ENCODE measurements at places on chromosomes 1 and 21.

DNA sequence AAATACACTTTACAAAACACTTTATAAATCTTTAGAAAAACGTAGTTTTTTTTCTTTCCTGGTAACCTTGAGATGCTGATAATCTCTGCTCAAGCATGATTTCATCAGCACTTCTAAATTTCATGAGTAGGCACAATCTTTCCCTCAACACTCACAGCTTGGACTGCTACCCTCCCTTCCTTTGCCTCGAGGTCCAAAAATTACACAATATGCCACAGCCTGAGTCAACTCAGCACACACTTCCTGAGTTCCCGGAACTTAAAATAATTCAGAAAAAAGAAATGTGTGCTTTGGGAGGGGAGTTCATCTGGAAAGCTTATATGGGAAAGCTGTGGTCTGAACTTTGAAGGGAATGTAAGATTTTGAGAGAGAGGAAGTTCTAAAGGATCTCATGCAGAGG, 5.9 kb downstream of the CLCA2 start:
- no peak for DNase-seq

GRCh38 chr21:43277481-43278351, 108.9 kb downstream of the CRYAA start:
- no peak for DNase-seq

DNA sequence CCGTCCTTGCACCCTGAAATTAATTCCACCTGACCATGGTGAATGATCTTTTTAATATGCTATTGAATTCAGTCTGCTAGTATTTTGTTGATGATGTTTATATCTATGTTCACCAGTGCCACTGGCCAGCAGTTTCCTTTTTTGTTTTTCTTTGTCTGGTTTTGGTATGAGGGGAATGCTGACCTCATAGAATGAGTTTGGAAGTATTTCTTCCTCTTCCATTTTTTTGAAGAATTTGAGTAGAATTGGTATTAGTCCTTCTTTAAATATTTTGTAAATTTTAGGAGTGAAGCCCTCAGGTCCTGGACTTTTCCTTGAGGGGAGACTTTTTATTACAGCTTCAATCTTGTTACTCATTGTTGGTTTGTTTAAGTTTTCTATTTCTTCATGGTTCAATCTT, 231.6 kb downstream of the MRPL39 start:
- DNase-seq, result no peak

GRCh38 chr1:217348960-217349664, 281.8 kb downstream of the GPATCH2 start:
- no peak for DNase-seq

DNA sequence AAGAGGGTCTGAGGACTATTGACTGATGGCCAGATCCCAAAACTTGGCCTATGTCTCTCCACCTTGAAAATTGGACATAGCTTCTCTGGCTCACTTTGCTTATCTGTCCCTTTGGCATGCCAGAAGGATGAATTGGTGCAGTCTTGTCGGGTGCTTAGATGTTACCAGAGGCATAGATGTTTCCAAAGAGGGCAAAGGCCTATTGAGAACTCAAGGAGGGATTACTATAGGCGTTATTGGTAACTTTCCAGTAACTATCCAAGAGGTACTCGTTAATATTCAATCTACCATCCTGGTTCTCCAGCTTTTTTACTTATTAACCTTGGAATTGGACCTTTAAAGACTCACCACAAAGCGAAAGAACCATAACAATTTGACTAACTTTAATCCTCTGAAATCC, 368.3 kb upstream of the ESRRG start:
- no peak for DNase-seq

DNA sequence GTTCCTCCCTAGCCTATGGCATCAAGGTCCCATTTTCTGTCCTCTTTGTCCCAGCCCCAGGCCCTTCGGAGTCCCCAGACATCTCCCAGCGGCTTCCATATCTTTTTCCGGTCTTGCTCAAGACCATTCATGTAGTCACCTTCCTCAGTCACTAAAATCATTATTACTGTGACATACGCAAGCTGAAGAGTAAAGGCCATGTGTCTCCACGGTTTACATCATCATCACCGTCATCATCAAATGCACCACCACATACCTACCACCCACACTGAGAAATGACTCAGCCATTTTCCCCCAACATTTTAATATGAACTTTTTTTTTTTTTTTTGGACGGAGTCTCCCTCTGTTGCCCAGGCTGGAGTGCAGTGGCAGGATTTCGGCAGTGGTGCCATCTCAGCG, 43.4 kb downstream of the FHAD1 start:
- no peak for DNase-seq

GRCh38 chr1:83807821-83808220, 191.1 kb downstream of the TTLL7 start:
- no peak for DNase-seq

- DNase-seq, result no peak
Observed at GRCh38 chr21:17451364-17451891, 61.4 kb upstream of the CXADR start.

DNA sequence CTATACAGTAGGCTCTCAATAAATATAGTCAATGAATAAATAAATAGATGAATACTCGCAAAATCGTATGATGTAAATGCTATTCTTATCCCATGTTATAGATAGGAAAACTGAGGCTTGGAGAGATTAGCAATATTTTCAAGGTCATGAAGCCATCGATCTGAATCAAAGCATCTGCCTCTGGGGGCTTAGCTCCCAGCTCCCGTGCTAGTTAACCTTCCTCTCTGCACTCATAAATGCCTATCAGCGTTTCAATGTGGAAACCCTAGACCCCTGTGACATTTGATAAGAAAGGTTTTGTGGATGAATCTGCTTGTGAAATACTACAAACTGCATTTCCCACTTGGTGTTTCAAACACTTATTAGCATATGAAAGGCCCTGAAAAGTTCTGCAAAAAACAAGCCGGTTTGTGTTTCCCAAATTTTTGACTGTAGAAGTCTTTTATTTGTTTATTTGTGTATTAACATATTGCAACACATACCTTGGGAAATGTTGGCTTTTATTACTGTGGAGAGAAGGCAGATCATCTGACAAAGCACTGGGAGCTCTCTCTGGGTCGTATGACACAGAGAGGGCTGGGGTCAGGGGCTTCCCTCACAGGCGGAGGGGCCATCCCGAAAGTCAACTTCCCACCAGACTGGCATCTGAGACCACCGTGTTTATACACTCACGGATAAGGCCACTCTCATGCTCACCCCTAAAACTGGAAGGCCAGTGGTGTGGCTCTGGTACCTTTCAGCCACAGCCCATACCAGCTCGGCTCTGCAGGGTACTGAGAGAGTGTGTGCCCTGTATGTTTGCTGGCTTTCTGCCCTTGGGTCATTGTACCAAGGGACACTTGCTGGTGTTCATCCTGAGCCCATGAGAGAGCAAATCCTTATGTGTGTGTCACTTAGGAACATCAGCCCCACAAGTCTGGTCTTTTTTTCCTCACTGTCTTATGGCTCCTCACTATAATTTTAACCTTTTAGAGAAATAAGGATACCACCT, 993 bp upstream of the PROK1 start:
- no peak for DNase-seq

DNA sequence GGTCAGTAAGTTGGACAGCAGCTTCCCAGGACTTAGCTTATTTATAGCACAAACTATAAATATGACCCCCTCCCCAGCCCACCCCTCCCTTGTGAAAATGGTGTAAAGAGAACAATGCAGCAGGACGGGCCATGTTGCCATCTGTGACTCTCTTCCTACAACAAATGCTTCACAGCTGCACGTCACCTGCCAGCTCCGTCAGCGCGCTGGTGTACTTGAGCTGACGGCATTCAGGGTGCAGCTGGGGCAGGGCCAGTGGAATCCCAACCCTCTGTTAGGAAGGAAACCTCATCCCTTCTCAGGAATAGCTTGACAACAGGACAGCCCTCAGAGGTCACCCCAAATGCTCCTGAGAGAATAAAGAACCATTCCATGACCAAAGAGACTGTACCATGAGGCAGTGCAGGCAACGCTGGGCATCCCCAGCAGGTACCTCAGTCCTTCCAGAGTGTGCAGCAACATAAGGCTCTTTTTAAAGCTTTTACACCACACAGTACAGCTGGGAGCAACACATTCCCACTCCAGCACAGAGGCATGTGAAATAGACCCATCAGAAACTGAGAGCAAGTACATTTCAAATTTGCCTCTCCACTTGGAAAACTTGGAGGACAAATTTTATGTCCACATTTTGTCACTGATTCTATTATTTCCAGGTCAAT, 85.0 kb downstream of the ATP1A1 start:
- no peak for DNase-seq

DNA sequence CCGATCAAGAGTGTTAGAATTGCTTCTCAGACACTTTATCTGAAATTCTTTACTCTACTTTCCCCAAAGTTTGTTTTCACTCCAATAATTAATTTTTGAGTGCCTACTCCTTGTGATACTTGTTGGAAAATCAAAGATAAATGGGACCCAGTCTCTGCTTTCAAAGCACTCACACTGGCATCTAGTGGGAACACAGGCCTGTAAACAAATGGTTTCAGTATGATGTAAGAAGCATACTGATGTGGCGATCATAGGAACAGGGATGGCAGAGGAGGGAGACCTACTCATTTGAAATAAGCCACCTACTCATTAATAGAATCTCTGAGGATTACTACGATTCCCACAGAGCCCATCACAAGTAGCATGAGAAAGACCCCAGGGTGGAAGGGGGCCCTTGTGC, 273.7 kb upstream of the ST6GALNAC5 start:
- DNase-seq, result no peak

GRCh38 chr21:45596704-45597318, 46.7 kb upstream of the PCBP3 start:
- peak; percentile 24 for DNase-seq

DNA sequence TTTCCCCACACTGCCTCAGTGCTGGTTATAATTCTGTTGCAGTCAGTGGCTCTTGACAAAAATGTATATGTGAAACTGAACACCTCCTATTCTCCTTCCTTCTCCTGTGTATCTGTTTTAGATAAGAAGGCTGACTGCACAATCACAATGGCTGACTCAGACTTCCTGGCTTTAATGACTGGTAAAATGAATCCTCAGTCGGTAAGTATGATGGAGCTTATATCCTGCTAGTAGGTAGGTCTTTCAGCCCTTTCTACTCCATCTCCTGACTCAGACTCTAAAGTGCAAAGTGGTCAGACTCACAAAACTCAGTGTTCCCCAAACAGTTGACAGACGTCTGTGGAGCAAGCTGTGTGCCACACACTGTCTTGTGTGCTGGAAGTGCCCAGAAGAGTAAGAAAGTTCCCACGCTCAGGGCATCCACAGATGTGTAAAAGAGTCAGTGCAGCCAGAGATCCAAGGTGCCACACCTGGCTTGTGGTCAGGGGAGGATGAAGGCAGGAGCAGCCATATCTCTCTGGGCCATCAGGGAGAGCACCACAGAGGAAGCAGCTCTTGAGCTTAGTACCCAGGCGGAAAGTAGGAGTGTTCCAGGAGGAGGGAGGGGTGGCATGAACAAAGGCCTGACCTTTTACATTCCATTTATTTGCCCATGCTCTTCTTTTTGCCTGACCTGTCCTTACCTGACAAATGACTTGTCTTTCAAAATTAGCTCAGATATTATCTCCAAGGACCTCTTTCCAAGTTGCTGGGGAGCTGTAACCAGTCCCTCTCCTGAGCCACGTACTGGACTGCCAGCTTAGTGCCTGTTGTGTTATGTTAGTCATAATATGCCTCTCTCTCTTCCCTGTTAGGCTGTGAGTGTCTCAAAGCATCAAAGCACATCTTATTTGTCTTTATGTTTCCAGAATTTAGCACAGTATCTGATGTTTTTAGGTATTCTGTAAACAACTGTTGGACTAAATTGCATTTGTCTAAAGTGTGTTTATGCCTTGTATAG, 14.0 kb upstream of the PODN start:
- DNase-seq, result no peak

- DNase-seq, result no peak
Observed at GRCh38 chr1:203913073-203913521, 51.7 kb downstream of the SNRPE start.

DNA sequence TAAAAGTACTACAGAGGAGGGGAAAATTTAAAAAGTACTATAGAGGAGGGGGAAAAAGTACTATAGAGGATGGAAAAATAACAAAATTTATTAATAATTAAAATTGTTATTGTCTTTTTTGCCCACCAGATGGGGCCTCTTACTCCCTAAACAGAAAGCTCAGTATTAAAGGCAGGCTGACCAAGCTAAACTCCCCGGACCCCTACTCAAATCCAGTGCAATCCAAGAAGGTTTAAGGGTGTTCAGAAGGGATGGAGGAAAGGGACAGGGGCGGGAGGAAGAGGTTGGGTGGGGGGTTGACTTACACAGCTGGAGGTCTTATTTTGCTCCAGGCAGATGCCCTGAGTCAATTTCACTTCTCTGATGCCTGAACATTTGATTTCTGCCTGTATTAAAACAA, 13.7 kb downstream of the CD34 start:
- peak; percentile 31 for DNase-seq

GRCh38 chr1:111334169-111334568, 43.5 kb downstream of the CHIA start:
- DNase-seq, result peak; percentile 64

DNA sequence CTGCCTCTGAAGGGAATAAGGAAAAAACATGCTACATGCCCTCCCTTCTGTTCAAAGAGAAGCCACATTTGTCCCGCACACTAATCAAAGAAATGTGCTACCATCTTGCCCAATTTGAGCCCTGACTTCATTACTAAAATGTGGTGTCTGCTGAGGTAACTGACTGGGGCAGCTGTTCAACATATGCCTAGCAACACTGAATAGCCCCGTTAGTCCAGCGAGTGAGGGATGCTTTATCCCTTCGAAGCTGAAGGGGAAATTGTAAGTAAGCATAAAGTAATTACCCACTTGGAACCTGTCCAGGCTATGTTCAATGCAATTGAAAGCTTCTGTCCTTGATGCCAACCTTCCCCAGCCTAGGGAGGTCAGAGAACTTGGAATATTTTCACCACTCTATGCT, 310.6 kb downstream of the SEC16B start:
- DNase-seq, result peak; percentile 68

DNA sequence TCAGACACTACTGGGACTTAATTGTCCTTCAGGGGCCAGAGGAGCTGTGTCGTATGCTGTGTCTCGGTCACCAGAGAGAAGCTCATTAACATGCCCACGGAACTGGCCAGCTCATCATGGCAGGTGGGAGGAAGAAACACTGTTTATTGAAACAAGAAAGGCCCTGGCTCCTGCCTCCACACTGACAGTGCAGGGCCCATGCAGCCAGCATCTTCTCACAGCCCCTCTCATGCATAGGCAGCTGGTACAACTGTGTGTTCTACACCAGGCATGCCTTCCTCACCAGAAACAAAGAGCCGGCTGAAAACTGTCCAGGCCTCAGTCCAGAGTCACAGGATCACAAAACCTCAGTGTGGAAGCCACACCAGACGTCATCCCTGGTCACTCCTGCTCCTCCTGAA, 106.0 kb downstream of the UBE2U start:
- no peak for DNase-seq

- DNase-seq, result peak; percentile 82
Observed at GRCh38 chr1:88998716-88999115, 6.3 kb upstream of the KYAT3 start.

DNA sequence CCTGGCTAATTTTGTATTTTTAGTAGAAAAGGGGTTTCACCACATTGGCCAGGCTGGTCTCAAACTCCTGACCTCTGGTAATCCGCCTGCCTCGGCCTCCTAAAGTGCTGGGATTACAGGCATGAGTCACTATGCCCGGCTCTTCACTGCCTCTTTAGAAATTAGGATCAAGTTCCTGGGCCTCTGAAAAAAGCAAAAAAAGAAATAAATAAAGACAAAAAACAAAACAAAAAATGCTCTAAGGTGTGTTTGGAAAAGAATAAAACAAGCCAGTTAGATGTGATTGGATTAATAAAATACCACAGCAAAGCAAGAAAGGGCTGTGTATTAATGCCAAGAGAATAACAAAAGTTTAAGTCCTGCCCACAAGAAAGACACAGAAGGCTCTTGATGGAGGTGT, 4.2 kb upstream of the ABCB10 start:
- no peak for DNase-seq

- DNase-seq, result no peak
Observed at GRCh38 chr1:101167891-101168290, 68.9 kb upstream of the S1PR1 start.
